ENCODE measurements at places on chromosomes 7 and 10.

DNA sequence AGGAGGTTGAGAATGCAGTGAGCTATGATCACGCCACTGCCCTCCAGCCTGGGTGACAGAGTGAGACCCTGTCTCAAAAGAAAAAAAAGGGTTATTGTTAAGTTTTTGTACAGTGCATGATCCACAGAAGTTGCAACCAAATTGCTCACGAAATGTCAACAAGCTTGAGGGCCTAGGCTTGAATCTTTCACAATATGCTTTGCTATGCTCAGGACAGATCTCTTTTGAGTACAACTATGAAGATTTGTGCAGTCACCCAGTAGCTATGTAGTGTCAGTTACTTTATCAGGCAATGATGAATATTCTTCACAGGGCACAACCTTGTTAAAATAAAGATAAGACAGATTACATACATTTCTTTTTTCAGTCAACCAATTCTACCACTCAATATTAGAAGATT, 109.2 kb downstream of the PRTFDC1 start:
- DNase-seq = no peak

DNA sequence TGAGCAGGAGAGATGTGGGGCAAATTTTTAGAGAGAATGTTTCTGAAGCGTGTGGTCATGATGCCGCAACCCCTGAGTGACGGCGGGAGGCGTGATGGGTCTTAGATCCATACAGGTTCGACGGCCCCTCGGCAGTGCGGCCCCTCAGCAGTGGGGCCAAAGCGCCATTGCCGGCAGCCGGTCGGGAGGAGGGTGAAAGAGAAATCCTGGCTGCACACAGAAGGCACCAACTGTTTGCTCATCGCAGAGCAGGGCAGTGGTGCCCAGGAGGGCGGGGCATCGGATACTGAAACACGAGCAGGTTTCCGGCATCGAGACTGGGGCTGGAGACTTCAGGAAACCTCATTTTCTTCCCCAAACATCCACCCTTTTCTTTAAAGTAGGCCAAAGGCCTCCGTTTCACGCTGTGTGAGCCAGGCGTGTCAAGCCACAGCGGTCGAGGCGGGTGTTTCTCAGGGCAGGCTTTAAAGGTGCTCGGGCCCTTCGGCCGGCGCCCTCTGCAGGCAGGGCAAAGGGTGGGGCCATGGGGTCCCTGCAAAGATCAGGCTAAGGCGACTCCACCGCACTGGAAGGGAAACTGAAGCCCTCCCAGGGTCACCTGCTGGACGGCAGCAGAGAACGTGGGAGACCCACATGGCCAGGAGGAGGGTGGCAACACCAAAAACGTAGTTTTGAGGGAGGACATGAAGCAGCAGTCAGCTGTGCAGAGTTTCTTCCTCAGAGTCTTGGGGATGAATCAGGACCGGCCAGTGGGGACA, 42.0 kb upstream of the PPP2R2D start:
- DNase-seq = no peak

GRCh38 chr7:154911862-154912455, 91.0 kb downstream of the PAXIP1 start:
- no peak for DNase-seq

DNA sequence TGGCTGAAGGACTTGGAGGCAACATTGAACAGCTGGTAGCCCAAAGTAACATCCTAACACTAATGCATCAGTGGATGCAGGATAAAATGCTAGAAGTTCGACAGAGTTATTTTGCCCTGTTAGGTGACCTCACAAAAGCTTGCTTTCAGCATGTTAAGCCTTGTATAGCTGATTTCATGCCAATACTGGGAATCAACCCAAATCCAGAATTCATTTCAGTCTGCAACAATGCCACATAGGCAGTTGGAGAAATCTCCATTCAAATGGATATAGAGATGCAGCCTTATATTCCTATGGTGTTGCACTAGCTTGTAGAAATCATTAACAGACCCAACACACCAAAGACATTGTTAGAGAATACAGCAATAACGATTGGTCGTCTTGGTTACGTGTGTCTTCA, 62.9 kb downstream of the CCSER2 start:
- DNase-seq = no peak

- DNase-seq = no peak
Observed at GRCh38 chr7:18901982-18902421, 215.4 kb downstream of the TWIST1 start.

GRCh38 chr10:11810313-11810766, 12.8 kb upstream of the PROSER2 start:
- no peak for DNase-seq

DNA sequence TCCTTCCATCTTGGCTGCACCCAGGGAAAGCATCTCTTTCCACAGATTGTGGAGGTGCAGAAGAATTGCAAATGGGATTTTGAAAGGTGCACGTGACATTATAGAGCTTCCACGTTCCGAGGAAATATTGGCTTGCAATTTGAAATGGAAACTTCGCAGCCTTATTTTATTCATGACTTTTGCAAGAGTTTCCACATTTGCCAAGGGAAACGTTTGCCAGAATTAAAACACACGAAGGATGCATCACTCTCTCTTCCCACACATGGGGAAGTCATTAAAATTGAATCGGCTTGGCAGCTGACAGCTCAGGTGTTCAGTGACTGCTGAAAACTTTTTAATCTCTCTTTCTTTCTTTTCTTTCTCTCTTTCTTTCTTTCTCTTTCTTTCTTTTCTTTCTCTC, 475.4 kb upstream of the IGFBP3 start:
- DNase-seq = no peak

DNA sequence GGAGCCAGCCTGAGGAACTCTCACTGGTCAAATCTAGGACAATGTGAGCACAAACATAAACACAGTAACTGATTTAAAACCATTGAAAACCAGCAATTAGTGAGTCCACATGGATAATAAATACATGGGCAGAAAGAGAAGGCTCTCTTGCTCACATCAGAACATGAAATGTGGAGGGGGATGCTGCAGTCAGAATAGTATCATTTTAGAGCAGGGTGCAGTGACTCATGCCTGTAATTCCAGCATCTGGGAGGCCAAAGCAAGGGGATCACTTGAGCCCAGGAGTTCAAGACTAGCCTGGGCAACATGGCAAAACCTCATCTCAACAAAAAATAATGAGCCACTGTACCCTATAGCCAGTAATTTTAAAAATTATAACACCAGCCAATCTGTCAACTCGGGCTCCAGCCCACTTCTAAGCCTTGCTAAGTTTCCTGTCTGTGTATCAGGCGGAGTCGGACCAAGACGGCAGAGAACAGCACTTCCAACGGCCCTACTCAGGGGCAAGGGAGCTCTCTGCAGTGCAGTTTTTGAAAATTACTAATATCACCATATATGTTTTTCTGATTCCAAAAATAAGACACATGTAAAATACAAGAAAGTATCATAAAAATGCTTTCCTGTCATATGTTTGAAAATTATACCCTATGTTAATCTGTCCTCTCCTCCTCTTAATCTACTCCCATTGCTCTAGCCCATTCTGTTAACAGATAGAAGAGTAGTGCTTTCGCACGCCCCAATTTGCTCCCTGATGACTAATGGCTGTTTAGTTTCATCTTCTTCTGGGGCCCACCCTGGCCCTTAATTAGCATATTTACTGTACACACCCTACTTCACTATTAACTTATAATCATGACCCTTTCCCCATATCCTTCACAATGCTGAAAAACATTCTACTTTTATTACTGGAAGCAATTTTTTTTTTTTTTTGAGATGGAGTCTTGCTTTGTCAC, 17.1 kb downstream of the URGCP start:
- DNase-seq = no peak

- DNase-seq = no peak
Observed at GRCh38 chr7:100575746-100576383, 2.2 kb upstream of the SAP25 start.

DNA sequence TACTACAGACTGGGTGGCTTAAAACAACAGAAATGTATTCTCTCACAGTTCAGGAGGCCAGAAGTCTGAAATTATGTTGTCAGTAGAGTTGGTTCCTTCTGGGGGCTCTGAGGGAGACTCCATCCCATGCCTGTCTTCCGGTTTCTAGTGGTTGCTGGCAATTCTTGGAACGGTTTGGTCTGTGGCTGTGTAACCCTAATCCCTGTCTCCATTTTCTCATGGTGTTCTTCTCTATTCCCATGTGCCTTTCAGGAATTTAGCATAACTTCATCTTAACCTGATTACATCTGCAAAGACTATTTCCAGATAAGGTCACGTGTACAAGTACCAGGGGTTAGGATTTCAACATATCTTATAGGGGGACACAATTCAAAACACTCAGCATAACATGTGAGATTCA, 73.2 kb downstream of the FAM241B start:
- no peak for DNase-seq

DNA sequence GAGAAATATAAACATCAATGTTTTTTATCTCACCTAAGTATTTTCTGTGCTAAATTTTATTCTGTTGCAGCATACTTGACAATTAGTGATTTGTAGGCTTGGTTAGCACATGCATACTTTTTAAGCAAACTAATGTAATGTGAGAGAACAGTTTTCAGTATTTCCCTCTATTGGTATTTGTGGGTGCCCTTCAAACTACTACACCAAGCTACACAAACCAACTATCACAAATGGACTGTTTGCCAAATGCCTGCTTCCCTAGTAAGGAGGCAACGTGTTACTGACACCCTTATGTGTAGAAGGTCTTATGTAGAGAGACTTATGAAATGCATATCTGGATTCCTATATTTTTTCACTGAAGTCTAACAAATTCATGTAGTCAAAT, 98.4 kb upstream of the FZD1 start:
- DNase-seq = no peak
